ENCODE measurements at places on chromosomes 16 and 17. TPM values are rescaled to one million over a fixed set of nuclear protein-coding genes. Genes with fewer than 3 reads are reported as not detected.

GRCh38 chr16:12628536-12628935 is 175.2 kb downstream of the CPPED1 start:
- no peaks in the 10 kb centered on the region for H3K36me3 ChIP-seq
- no peak for DNase-seq
- no peak overlapping the region for H3K27ac ChIP-seq
- H3K4me1 ChIP-seq: no peaks in the 10 kb centered on the region
- H3K4me3 ChIP-seq: no peak overlapping the region

- no peak for DNase-seq
- no peak overlapping the region for H3K4me3 ChIP-seq
- H3K36me3 ChIP-seq: no peaks in the 10 kb centered on the region
- no peaks in the 10 kb centered on the region for H3K4me1 ChIP-seq
Observed at GRCh38 chr16:71610936-71611871, 14.8 kb upstream of the MARVELD3 start.

RAMP2 gene
- 32.3 TPM for total RNA-seq

MRPL58 gene
- 40.3 TPM for total RNA-seq

- no peak for DNase-seq
- no peaks in the 10 kb centered on the region for H3K27me3 ChIP-seq
- no peak overlapping the region for H3K4me3 ChIP-seq
Observed at GRCh38 chr16:270381-271255, 5.1 kb downstream of the RGS11 start.

GRCh38 chr17:44924107-44924544 is 8.8 kb upstream of the GFAP start:
- peaks cover 6% of the 10 kb centered on the region for H3K4me1 ChIP-seq
- H3K4me3 ChIP-seq: no peak overlapping the region
- no peak overlapping the region for H3K27ac ChIP-seq
